ENCODE measurements at places on chromosomes 12 and 14. TPM values are rescaled to one million over a fixed set of nuclear protein-coding genes. Genes with fewer than 3 reads are reported as not detected.
A peak's percentile ranks its signal among the peaks of the same experiment; 100 is the strongest.

FGD6 gene
- 9.2 TPM for total RNA-seq

KRT7 gene
- total RNA-seq, result 4.1 TPM

PTPRO gene
- 1.5 TPM for total RNA-seq

SALL2 gene
- 8.5 TPM for total RNA-seq

ABCD2 gene
- 8.1 TPM for total RNA-seq

DIO2 gene
- 5.9 TPM for total RNA-seq

C1S gene
- 415 TPM for total RNA-seq

PRB2 gene
- total RNA-seq, result not detected

- no peaks in the 10 kb centered on the region for H3K36me3 ChIP-seq
- H3K27me3 ChIP-seq, result no peaks in the 10 kb centered on the region
- H3K4me3 ChIP-seq, result no peak overlapping the region
Observed at GRCh38 chr14:64112867-64113678, 181.1 kb downstream of the ESR2 start.

DNA sequence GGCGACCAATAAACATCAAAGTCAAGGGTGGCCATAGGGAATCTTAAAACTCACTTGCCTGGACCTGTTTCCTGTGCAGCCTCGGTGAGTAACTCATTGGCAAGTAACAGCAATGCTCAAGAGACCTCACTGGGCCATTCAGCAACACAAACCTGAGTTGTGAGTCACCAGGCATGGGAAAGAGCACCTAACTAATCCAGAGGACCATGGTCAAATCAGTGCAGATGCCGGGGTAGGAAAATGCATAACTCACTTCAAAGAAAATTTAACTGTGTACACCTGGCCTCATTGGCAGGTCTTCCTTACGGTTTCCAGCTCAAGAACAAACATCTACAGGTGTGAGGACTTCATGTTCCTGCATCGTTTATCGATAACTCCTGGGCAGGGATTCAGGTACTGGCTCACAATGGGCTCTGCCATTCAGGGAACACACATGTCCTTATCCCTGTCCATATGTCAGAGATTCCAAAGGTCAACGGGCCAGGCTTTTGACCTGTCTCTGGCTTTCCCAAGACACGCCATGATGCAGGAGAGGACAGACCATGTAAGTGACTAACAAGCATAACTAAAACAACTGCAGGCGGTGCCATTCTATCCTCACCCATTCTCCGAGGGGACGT lies 211.8 kb downstream of the ANO2 start:
- H3K4me3 ChIP-seq, result no peak overlapping the region
- no peak for DNase-seq
- H3K4me1 ChIP-seq, result no peaks in the 10 kb centered on the region

DNA sequence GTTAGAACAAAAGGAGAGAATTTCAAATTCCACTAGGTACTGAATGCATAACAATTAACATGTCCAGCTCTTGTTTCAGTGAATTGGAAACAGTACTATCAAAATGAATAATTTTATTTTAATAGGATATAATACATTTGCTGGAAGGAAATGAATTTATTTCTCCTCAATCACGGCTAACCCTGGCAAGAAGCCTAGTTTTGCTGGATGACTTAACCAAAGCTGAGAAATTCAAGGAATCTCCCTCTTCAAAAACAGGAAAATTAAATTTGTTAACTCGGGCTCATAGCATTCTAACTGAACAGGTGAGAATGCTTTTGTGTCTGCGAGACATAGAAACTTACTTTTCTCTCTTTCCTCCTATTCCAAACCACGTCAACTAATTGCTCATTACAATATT lies 163.5 kb upstream of the NEDD1 start:
- no peaks in the 10 kb centered on the region for H3K4me1 ChIP-seq
- H3K27ac ChIP-seq, result no peak overlapping the region
- no peak overlapping the region for H3K4me3 ChIP-seq
- H3K36me3 ChIP-seq, result no peaks in the 10 kb centered on the region

DNA sequence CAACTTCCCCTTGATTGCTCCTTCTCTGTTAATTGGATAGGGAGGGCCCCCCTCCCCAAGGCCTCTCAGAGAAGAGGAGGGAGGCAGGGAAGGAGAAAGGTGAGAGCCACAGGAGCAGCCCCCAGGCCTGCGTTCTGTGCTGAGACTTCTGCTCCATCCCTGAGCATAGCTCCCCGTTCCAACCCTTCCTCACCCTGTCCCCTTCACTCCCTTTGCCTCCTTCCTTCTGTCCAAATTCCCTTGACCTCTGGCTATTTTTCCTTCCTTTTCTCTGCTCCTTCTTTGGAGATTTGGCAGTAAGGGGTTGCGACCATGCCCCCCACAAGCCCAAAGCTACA lies 788 bp upstream of the ASIC1 start:
- peak overlapping the region; percentile 75 for H3K4me3 ChIP-seq
- no peaks in the 10 kb centered on the region for H3K27me3 ChIP-seq
- H3K36me3 ChIP-seq, result no peaks in the 10 kb centered on the region
- no peak overlapping the region for H3K27ac ChIP-seq
- no peak for DNase-seq

- H3K36me3 ChIP-seq, result no peaks in the 10 kb centered on the region
- no peak for DNase-seq
- no peaks in the 10 kb centered on the region for H3K27me3 ChIP-seq
Observed at GRCh38 chr12:88062474-88062873, 33.3 kb upstream of the C12orf50 start.

DNA sequence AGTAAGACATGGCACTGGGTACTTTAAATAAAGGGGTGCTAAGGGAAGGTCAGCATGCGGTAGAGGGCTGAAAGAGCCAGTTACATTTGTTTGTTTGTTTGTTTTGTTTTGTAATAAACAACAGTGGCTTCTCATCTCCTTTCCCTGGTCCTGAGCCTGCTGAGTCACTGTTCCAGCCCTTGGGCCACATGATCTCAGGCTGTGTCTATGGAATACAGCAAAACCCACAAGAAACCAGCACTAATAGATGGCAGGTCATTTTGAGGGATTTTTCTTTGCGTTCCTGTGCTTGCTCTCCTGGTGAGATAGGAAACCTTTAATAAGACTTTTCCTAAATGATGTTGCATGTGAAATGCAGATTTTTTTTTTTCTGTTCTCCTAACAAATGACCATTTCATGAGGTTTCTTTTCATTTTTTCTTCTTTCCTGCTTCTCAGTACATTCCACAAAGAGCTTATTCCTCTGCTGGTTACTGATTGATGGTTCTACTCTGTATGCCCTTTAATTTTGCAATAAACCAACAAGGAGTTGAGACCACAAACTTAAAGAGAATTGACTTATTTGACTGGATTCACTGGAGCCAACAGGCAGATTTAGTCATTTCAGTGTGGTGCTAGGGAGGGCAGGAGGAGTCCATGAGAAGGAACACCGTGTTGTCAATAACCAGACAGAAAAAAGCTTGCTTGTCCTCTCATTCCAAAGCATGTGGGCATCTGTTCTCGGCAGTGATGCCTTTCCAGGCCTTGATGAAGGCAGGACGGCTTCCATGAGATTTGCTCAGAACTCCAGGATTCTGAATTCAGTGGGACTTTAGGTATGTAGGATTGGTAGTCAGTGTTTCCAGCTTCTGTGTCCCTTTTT lies 459.2 kb downstream of the RAD51B start:
- no peaks in the 10 kb centered on the region for H3K27me3 ChIP-seq
- H3K36me3 ChIP-seq, result no peaks in the 10 kb centered on the region
- H3K27ac ChIP-seq, result peak overlapping the region; percentile 86
- no peak overlapping the region for H3K4me3 ChIP-seq
- DNase-seq, result no peak

DNA sequence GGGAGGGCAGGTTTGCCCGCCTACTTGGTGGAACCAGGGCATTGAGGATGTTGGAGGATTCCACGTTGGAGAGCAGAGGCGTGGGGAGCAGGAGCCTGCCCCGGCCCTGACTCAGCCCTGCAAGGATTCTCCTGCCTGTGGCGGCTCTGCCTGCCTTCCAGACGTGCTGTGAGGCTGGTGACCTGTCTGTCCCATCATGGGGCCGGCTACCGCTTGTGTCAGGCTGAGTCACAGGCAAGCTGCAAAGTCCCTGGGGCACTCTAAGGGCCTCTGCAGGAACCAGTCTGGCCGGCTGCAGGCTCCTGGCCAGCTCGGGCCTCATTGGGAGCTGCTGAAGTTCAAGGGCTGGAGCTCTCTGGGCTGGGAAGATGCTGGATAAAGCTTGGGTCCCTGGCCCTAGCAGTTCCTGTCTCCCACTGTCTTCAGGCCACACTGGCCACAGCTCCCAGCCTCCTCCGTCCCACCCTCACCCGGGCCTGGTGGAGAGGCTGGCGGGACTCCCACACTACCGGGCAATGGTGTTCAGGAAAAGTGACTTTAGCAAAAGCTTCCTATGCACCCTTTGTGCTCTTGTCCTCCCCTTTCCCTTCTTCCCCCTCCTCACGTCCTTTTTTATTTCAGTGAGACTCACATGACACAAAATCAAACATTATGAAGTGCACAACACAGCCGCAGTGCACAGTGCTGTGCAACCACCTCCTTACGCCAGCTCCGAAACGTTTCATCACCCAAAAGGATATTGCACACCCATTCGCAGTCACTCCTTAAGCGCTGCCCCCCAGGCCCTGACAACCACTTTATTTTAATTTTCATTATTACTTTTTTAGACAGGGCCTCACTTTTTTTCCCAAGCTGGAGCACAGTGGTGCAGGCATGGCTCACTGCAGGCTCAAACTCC lies 22.0 kb upstream of the ULK1 start:
- no peak overlapping the region for H3K27ac ChIP-seq
- H3K4me3 ChIP-seq, result no peak overlapping the region
- no peak for DNase-seq
- H3K4me1 ChIP-seq, result no peaks in the 10 kb centered on the region
- no peaks in the 10 kb centered on the region for H3K27me3 ChIP-seq

GRCh38 chr12:15171012-15171655 lies 50.1 kb downstream of the RERG start:
- H3K4me1 ChIP-seq, result no peaks in the 10 kb centered on the region
- no peak overlapping the region for H3K27ac ChIP-seq
- no peaks in the 10 kb centered on the region for H3K36me3 ChIP-seq
- H3K4me3 ChIP-seq, result no peak overlapping the region
- H3K27me3 ChIP-seq, result no peaks in the 10 kb centered on the region

- DNase-seq, result no peak
- no peaks in the 10 kb centered on the region for H3K27me3 ChIP-seq
- H3K4me3 ChIP-seq, result no peak overlapping the region
- H3K4me1 ChIP-seq, result peaks cover 22% of the 10 kb centered on the region
- peaks cover 52% of the 10 kb centered on the region for H3K36me3 ChIP-seq
- no peak overlapping the region for H3K27ac ChIP-seq
Observed at GRCh38 chr12:131002216-131002631, 48.5 kb downstream of the ADGRD1 start.

DNA sequence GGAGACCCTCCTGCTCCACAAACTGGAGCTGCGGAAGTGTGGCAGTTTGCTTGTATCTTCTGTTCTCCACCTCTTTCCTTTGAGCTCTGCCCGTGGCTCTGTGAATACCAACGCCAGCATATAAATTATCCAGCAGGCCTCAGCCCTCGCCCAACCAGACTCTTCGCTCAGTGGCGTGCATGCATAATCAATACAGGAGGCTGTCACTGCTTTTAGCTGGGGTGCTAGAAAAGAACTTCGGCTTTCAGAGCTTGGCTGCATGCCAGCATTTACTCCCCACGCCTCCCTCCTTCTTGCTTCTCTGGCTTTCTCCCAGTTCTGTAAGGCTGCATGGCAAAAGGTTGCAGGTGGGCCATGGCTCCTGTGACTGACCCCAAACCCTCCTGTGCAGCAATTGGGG lies 26.9 kb downstream of the NRXN3 start:
- no peaks in the 10 kb centered on the region for H3K4me1 ChIP-seq
- no peak overlapping the region for H3K27ac ChIP-seq
- no peak for DNase-seq
- H3K4me3 ChIP-seq, result no peak overlapping the region
- H3K36me3 ChIP-seq, result no peaks in the 10 kb centered on the region

DNA sequence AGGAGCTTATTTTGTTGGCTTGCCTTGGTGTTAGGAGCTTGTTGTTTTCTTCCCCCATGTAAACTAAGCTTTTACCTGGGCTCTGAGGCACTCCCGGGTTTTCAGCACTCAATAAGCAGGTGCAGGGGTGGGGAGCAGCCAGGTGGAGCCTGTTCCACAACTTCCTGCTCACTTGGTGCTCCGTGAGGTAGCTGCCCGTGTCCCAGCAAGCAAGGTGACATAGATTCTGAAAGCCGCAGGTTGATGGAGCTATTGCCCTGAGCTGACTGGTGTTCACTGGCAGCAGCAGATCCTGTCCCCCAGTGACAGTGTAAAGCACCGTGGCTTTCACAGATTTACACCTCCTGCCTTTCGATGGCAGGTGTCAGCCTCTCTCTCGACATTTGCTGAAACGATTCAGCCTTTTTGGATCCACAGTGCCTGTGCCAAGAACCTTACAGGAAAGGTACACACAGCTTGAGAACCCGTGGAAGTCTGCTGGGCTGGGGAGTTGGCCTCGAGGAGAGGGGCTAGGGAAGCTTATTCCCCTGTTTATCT lies 295.7 kb upstream of the FKBP4 start:
- H3K27me3 ChIP-seq, result no peaks in the 10 kb centered on the region
- no peaks in the 10 kb centered on the region for H3K36me3 ChIP-seq
- no peak for DNase-seq
- no peak overlapping the region for H3K4me3 ChIP-seq

DNA sequence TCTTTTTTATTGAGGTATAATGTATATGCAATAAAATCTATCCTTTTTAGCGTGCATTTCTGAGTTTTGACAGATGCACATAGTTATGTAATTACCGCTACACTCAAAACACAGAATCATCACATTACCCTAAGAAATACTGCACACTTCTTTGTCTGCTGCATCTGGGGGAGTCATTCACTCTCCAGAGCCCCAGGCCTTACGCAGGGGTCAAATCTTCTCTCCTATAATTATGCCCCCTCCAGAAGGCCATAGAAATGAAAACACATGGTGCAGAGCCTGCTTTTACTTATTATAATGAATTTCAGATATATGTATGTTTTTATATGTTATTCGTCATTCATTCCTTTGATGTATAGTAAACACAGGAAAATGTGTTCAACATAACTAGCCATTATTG lies 296.5 kb upstream of the TMEM132C start:
- no peak overlapping the region for H3K27ac ChIP-seq
- H3K36me3 ChIP-seq, result no peaks in the 10 kb centered on the region
- no peaks in the 10 kb centered on the region for H3K4me1 ChIP-seq

- no peak overlapping the region for H3K27ac ChIP-seq
- no peak for DNase-seq
- H3K4me1 ChIP-seq, result no peaks in the 10 kb centered on the region
- H3K4me3 ChIP-seq, result no peak overlapping the region
- peaks cover 10% of the 10 kb centered on the region for H3K27me3 ChIP-seq
- H3K36me3 ChIP-seq, result no peaks in the 10 kb centered on the region
Observed at GRCh38 chr14:104359301-104359968, 220.1 kb upstream of the C14orf180 start.

DNA sequence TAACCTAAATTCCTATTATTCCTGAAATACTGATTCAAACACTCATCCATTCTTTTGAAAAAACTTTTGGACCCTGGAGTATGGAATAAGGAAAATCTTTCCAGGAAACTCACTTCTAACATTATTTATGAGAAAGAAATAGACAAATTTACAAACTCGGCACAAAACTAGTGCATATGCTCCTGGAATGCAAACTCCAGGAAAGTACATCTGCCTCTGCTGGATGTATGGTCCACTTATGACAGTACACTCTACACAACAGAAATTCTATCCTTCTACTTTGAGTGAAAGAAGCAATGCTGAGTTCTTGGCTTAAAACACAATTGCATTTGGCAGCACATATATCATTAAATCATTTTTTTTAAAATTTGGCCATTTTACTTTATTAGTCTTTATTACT lies 700.5 kb upstream of the STXBP6 start:
- no peaks in the 10 kb centered on the region for H3K36me3 ChIP-seq
- no peaks in the 10 kb centered on the region for H3K4me1 ChIP-seq
- no peak overlapping the region for H3K4me3 ChIP-seq
- no peaks in the 10 kb centered on the region for H3K27me3 ChIP-seq
- DNase-seq, result no peak
- H3K27ac ChIP-seq, result no peak overlapping the region

Data from tibial nerve (tissue), 4 donors.